ENCODE measurements at places on chromosomes 6 and 20.
A peak's percentile ranks its signal among the peaks of the same experiment; 100 is the strongest.

DNA sequence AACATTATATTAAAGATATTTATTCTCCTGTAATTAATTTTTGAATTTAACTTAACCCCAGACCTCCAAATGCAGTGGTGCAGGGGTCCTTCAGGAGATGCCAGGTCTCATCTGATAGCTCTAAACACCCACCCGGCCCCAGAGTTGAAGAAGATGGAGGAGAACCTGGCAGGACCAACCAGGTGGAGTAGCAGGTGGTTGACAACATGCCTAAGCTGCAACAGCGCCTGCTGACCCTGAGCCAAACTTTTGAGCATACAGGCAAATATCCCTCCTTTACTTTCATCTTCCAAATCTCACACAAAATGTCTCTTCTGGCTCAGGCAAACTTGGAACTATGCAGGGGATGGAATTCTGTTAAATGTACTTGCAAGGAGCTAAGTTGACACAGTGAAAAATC, 145.3 kb upstream of the TCF21 start:
- no peak for DNase-seq

- DNase-seq: no peak
Measured at GRCh38 chr6:167711768-167712730, 114.7 kb upstream of the AFDN start.

DNA sequence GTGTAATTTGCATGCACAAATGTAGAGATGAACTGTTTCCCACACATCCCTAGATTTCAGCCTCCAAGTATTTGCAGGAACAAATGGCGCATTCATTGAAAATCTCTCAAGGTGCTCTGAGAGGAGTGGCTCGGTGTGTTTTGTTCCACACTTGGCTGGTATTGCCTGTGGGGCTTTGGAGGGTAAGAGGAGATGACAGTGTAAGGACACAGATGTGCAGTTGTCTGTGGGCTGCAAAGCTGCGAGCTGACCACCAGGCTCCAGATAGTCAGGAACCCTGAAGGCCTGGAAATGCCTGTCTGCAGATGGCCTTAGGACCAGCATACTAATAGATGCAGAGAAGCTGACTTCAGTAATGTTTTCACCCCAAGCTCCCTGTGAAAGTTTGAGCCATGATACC, 57.7 kb upstream of the PBOV1 start:
- no peak for DNase-seq

- no peak for DNase-seq
Measured at GRCh38 chr20:57383447-57384347, 7.5 kb upstream of the RBM38 start.

DNA sequence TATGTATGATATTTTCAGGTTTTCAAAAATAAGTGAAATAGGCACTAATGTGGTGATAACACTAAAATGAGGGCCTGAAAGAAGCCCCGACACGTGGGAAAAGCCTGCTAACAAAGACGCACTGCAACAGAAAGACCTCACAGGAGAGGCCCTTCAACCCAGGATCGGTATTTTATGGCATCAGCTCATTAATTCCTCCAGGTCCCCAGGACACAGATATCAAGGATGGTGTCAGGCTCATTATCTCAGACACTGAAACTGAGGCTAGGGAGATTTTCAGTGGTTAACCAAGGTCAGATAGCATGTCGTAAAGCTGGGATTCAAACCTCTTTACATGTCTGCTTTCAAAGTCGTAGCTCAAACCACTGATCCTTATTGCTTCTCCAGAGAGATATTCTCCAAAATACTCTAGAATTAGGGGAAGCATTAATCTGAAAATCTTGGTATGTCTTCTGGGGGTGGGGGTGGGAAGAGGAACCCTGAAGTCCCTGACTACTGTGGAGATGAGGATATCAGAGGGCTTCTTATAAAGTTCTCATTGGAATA, 64.1 kb downstream of the PPP1R3G start:
- DNase-seq: no peak

DNA sequence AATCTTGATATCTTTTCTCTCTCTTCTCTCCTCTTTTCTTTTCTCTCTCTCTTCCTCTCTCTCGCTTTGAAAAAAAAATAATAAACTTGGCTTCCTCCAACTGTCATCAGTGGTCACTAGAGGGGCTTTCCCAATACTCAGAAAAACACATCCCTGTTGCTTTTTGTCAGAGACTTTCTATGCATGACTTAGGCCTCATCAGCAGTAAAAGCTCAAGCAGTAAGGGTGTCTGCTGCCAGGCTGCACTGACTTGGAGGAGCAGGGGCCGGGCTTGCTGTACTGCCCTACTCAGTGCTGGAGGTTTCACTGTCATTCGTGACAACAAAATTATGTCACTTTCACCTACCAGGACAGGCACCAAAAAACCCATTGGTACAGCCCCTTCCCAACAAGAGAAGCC, 272.0 kb downstream of the ADGB start:
- no peak for DNase-seq

GRCh38 chr6:135627092-135627715, 129.7 kb upstream of the AHI1 start:
- no peak for DNase-seq

DNA sequence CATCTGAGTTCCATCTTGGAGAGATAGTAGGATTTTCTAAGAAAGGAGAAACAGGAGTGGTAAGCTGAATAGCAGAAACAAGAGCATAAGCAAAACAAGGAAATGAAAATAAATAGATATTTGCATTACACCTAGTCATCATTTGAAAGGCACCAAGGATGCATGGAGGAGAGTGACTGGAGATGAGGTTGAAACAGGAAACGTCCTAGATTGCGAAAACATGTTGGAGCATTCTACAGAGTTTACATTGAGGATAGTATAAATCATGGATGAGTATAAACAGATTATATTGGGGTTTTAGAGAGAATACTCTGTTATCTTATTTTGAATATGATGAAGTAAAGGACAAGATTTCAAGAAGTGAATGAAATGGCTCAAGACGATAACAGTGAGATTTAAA, 507.3 kb downstream of the EYS start:
- DNase-seq: no peak

- DNase-seq: no peak
Measured at GRCh38 chr6:149037051-149037671, 280.4 kb upstream of the TAB2 start.

- DNase-seq: no peak
Measured at GRCh38 chr6:111342913-111343312, 140.1 kb downstream of the REV3L start.

DNA sequence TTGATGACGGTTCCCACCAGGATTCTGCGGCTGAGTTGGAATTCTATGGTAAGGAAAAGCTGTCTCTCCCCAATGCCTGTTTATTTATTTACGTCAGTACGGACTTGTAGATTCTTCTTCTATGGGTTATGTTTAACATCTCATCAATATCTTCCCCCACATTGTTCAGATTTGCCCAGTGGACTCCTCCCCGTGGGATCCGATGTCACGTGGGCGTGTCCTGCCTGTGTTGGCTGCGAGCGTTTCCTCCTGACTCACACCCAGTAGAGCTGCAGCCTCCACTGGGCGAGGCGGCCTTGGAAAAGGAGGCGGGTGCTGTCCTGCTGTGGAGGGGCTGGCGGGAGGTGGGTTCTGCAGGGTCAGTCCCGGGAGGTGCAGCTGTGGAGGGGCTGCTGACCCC, 46.8 kb upstream of the SLCO4A1 start:
- no peak for DNase-seq

DNA sequence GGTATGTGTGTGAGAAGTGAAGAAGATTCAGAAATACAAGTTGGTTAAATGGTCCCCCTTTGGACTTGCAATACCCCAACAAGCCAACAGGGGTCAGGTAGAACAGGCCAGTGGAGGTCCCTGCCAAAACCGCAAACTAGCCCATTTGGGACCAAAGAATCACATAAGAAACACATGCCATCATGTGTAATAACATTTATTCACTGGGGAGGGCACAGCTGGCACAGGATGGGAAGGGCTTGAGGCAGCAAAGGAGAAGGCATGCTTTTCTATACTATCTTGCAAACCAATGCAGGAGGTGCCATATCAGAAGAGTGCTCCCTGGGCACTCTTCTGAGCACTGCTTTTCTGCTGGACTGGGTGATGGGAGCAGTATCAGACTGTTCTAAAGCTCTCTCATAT, 116.1 kb upstream of the TRAF3IP2 start:
- peak; percentile 63 for DNase-seq

GRCh38 chr20:61056627-61057442, 195.2 kb upstream of the CDH4 start:
- no peak for DNase-seq

DNA sequence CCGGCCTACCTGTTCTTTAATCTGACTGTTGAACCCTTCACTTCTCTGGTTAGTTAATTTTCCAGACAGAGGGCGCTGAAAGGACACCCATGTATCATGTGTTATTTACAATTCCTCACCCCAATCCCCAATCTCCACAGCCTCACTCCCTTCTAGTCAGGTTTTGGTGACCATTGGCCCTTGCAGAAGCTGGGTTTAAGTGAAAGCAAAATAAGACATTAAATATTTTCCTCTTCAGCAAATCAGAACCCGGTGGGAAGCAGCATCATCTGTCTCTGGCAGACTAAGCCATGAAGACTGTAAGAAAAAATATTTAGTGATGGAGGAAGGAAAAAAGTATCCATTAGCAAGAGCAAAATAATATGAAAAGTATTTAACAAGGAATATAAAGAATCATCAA, 9.4 kb upstream of the HLA-DQA1 start:
- DNase-seq: peak; percentile 34

- DNase-seq: no peak
Measured at GRCh38 chr6:169849396-169849795, 98.0 kb downstream of the ERMARD start.

- no peak for DNase-seq
Measured at GRCh38 chr20:24034820-24035219, 46.2 kb upstream of the GGTLC1 start.

GRCh38 chr20:38168791-38169589, 3.9 kb upstream of the TGM2 start:
- DNase-seq: no peak

DNA sequence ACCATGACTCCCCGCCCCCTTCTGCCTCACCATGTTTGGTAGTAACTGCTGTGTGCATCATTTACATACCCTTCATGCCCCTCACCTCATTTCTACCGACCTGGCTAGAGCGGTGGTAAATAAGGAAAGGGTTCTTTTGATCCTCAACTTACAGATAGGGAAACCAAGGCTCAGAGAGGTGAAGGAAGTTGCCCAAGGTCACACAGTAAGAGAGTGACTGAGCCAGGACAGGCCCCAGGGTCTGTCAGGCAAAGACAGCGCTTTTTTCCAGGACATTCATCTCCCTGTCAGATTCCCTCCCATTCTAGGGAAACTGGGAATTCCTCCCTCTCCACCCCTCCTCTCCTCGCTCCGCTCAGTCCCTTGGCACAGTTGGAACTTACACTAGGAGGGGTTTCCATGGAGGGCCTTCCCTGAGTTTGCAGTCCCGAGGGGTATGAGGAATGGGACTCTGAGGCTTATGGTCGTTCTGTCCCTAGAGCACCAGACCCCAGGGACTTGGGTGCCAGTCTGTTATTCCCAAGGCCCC, 2.0 kb downstream of the VSTM2L start:
- no peak for DNase-seq

GRCh38 chr6:38555606-38556005, 84.1 kb downstream of the BTBD9 start:
- DNase-seq: no peak

DNA sequence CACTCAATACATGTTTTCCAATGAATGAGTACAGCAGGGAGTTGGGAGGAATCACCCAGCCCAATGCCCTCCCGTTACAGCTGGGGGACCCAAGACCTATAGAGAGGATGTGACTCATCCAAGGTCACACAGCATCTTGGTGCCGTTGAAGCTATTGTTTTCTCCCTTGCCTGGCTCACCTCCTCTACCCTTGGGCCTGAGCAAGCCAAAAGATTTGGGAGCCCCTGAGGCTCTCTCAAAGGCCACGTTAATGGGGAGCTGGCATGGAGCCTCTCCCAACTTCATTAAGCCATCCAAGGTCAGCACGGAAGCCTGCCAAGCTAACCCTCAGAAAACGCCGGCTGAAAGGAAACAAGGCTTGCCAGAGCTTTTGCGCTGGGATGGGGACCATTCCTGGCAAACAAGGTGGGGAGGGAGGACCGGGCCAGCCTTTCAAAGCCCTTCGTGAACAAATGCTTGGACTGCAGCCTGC, 30.4 kb downstream of the KCNB1 start:
- DNase-seq: no peak

DNA sequence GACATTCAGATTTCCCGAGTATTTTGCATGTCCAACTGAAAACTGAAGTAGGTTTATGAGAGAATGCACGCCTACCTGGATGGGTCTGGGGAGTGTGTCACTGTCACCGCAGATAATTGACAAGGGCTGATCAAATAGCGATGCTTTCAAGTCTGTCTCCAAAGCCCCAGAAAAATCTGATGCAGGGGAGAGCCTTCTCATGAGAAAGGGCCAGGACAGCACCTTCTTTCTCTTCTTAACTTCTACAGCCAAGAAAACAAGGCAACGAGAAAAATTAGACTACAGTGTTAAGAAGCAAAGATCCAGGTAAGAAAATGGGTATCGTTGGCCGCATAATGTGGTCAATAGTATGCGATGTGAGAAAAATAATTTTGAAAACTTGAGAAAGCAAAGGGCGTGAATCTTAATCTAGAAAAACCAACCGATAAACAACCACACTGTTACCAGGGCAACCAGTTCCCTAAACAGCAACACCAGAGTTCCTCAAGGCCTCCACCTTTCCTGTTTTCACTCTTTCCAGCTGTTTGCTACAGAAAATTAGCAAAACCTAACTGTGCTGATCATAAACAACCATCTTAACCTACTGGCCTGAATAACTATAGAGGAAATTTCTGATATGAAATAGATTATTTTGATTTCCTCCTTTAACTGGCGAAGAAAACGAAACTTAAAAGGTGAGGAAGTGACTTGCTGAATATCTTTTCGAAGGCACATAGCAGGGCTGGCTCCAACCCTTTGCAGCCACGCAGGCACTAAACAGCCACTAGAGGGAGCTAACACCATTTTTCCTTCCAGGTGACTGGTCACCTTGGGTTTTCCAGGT, 2.6 kb downstream of the TAGAP start:
- DNase-seq: peak; percentile 71

GRCh38 chr6:157401734-157402338, 20.8 kb downstream of the ZDHHC14 start:
- DNase-seq: no peak

GRCh38 chr20:41318271-41318649, 729 bp upstream of the ZHX3 start:
- DNase-seq: no peak

GRCh38 chr6:20708367-20709124, 174.3 kb downstream of the CDKAL1 start:
- DNase-seq: peak; percentile 48

DNA sequence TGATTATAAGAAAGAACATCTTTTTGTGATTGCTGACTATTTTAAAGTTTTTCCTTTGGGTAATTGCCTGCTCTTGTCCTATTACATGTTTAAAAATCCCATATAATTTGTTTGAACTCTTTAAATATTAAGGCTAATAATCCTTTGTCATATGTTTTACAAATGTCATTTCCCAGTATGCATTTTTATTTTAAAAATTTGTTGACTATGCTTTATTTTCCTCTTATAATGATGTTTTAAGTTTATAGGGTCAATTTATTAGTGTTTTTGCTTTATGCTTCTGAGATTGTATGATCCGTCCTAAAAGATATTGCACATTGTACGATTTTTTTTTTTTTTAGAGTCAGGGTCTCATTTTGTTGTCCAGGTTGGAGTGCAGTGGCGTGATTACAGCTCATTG, 297.2 kb downstream of the RNF144B start:
- DNase-seq: no peak

GRCh38 chr6:41055149-41055548, 2.1 kb downstream of the APOBEC2 start:
- DNase-seq: no peak

- no peak for DNase-seq
Measured at GRCh38 chr6:105818505-105818904, 267.6 kb upstream of the PRDM1 start.

Measured in stimulated activated naive CD8-positive, alpha-beta T cell treated with anti-CD3 and anti-CD28 coated beads, Interleukin-15, Interleukin-2, amounts not matched to agents 100 U/mL and 50 U/mL, for 24 hours (primary cell).